ENCODE measurements at places on chromosomes 3 and 15.

GRCh38 chr3:61570813-61571212, 9.4 kb downstream of the PTPRG start:
- no peak for DNase-seq

- DNase-seq = no peak
Observed at GRCh38 chr15:39966521-39966920, 32.6 kb downstream of the EIF2AK4 start.

DNA sequence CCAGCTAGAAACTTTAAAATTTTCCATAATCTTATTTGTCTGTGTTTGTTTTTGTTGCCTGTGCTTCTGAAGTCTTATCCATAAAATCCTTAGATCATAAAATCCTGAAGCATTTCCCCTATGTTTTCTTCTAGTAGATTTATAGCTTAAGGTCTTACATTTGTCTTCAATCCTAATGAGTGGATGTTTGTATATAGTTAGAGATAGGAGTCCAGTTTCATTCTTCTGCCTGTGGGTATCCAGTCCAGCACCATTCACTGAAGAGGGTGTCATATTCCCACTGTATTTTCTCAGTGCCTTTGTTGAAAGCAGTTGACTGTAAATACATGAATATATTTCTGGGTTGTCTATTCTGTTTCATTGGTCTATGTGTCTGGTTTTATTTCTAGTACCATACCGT, 44.8 kb upstream of the SPSB4 start:
- no peak for DNase-seq

- no peak for DNase-seq
Observed at GRCh38 chr3:178500631-178501030, 35.6 kb upstream of the KCNMB2 start.

DNA sequence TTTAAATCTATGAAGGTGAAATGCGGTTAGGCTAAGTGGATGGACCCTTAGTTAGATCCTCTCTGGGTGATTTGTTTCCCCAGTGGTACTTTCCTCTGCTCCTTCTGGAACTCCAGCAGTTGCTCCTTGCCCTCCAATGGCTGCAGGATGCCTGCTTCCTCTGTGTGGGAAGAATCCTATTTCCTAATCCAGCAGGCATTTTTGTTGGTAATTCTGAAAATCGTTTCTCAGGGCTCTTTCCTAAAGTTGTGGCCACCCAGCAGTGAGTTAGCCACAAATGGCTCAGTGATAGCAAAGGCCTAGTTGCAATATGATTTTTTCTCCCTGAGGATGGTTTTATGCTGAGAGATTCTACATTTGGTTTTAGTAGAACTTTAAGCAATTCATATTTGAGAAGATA, 332.3 kb upstream of the C2CD4B start:
- DNase-seq = no peak

DNA sequence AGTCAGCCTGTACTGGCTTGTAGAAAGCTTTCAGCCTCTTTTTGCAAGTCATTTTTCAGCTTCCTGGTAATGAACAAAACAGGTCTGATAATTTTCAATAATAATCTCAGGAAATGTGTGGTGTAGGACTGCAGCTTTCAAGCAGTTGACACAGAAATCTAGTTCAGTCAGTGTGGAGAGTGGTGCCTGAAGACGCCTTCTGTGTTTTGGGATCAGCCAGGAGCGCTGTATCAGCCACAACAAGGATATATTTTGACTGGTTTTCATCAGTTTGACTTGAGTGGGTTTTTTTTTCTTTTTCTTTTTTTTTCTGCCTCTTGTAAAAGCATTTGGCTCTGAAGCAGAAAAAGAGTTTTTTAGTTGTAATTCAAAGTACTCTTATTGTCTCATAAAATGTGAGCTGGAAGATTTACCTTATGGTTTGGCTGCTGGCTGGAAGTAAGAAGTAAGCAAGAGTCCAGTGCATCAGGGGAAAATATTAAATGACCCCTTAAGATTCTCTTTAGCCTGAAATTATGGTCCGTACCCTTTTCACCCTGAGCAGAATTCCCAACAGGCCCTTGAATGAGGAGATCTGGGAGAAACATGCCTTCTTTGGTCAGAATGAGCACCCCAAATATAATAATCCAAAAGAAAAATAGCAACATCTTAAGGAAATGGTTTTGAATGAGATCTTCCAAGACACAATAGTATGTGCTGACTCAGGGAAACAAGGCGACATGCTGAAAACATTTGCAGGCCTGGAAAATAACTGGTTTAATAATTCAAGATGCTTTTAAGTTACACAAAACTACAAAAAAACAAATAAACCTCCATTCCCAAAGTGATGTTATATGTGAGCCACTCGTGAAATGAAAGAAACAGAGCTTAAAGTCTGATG, 332.7 kb upstream of the ADAMTS9 start:
- DNase-seq = no peak

DNA sequence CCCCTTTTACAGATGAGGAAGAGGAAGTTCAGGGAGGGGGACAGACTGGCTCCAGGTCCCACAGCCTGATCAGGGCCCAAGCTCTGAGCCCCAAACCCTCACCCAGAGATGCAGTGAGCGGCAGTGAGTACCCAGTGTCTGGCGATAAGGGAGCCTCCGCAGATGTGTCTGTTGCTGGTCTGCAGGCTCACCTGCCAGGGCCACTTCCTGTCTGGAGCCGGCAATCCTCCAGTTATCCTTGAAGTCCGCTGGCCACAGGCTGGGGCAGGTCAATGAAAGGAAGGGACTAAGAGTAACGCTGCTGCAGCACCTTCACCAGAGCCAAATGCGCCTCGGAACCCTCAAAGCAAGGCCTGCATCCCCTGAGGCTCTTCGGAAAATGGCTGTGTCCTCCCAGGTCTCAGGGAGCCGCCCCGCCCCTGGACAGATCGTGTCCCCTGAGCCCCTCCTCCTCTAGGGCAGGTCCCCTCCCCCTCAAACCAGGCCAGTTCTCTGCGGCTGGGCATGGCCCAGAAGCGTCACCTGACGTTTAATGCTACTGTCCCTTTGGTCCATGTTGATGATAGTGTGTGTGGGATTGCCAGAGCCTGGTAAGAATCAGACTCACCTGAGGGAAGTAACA, 51.5 kb downstream of the MYL3 start:
- DNase-seq = peak; percentile 91

GRCh38 chr3:105772635-105773034, 96.2 kb downstream of the CBLB start:
- no peak for DNase-seq

- peak; percentile 83 for DNase-seq
Observed at GRCh38 chr15:61835496-61836106, 224.6 kb downstream of the VPS13C start.

- DNase-seq = no peak
Observed at GRCh38 chr3:38163841-38164642, 1.3 kb upstream of the OXSR1 start.

DNA sequence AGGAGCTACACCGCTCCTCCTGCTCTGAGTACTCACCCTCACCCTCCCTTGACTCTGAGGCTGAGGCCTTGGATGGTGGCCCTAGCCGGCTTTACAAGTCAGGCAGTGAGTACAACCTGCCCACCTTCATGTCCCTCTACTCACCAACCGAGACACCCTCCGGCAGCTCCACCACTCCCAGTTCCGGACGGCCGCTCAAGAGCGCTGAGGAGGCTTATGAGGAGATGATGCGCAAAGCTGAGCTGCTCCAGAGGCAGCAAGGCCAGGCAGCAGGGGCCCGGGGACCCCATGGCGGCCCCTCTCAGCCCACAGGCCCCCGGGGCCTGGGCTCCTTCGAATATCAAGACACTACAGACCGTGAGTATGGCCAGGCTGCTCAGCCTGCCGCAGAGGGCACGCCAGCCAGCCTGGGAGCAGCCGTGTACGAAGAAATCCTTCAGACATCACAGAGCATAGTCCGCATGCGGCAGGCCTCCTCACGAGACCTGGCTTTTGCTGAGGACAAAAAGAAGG, 21.2 kb upstream of the APEH start:
- no peak for DNase-seq

DNA sequence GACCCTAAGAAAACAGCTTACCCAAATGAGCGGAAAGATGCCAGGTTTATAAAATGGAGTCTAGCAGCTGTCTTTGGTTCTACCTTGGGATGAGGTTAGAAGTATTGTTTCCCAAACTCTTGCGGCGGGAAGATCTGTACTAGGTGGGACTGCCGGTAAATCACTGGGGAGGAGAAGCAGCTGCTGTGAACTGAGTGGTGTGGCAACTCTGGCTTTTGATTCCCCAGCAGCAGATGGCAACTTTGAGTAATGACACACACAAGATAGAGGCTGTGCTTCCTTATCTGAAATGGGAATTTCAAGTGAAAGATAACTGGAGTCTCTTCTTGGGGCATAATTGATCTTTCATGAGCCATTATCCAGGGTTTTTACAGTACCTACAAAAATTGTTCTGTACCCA, 184.9 kb downstream of the ATG7 start:
- DNase-seq = no peak

DNA sequence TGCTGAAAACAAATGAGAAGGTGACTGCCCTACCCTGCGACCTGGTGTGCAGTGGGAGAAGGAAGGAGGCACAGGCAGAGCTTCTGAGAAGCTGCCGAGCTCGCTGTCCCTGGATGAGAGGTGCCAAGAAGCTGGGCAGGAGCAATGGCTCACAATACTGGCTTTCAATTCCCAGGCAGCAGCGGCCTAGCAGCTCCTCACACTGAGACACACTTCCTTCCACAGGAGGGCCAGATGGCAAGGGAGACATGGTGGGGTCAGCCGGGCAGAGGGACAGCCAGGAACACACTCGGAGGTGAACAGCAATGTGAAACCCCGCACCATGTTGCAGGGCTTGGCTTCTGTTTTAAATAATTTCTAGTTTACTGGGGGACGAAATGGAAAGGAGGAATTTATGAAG, 314.6 kb downstream of the EPHB1 start:
- DNase-seq = no peak

GRCh38 chr15:86590461-86590860, 510.8 kb downstream of the AGBL1 start:
- DNase-seq = no peak

- no peak for DNase-seq
Observed at GRCh38 chr3:29686889-29687592, 406.2 kb downstream of the RBMS3 start.

- no peak for DNase-seq
Observed at GRCh38 chr3:55166576-55167555, 239.0 kb upstream of the LRTM1 start.

GRCh38 chr3:186589121-186589520, 18.6 kb downstream of the DNAJB11 start:
- no peak for DNase-seq

- DNase-seq = no peak
Observed at GRCh38 chr3:55923626-55924025, 436.5 kb upstream of the WNT5A start.

GRCh38 chr3:194720048-194720447, 34.4 kb downstream of the FAM43A start:
- DNase-seq = no peak

- no peak for DNase-seq
Observed at GRCh38 chr15:37979671-37980409, 45.4 kb downstream of the TMCO5A start.
